ENCODE measurements at places on chromosomes 7 and 10.

DNA sequence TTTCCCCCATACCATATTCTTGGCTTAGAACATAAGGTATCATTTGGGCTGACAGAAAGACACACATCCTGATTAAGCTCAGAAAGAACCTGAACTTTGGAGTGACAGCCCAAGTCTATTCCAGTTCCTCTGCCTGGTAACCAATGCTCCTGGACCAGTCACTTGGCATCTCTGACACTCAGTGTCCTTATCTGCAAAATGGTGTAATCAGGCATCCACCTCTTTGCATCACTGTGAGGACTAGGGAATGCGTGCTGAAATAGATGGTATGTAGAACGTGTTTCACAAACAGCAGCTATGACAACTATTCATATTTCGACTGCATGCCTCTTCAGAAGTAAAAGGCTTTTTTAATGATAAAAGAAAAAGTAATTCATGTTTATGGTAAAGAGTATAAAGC is 26.2 kb upstream of the PIK3AP1 start:
- DNase-seq = no peak

DNA sequence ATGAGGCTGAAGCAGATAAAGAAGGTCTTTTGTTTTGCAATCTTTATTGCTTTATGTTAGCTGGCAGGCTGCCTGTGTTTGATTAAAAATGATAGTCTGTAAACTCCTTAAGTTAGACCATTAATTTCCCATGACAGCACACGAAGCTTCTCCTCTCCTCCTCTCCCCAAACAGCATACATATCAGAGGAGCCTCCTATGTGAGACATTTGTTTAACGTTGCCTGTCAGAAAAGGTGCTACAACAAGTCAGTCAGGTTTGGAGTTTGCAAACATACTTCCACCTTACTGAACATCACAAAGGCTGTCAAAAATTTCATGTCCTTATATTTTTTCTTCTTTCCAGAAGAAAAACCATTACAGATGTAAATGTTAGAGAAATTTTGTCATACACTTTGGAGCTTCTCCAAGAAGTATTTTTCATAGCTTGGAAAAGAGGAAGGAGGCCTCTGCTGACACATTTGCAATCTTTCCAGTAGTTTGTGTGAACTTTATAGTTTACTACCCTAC is 393.1 kb downstream of the EXOC4 start:
- no peak for DNase-seq

GRCh38 chr10:58641095-58641531 is 128.4 kb downstream of the BICC1 start:
- DNase-seq = no peak

GRCh38 chr10:47418321-47418720 is 34.2 kb upstream of the ZNF488 start:
- DNase-seq = no peak

- DNase-seq = no peak
Observed at GRCh38 chr7:140451716-140452115, 27.6 kb downstream of the MKRN1 start.

GRCh38 chr10:125163803-125164202 is 3.4 kb upstream of the CTBP2 start:
- DNase-seq = no peak

DNA sequence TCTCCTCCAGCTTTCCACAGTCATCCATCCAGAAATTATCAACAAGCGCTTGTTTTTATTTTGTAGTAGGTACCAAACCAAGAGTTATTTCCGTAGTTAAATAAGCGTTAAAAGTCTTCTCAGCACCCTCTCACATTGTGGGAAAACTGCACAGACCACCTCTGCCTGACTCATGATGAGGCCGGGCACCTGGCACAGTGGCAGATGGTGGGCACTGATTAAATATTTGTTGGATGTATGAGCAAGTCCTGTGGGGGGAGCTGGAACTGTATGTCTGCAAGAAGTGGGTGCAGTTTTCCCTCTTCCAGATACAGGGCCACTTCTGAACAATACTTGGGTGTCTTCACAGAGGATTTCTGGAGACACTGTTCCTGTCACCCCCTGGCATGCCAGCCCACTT is 5.3 kb upstream of the REPIN1 start:
- DNase-seq = no peak

GRCh38 chr10:131678171-131678570 is 222.6 kb upstream of the PPP2R2D start:
- DNase-seq = no peak

- DNase-seq = no peak
Observed at GRCh38 chr7:150914966-150915365, 62.6 kb downstream of the AOC1 start.

GRCh38 chr7:16934722-16935340 is 53.0 kb upstream of the AGR3 start:
- DNase-seq = no peak

- DNase-seq = no peak
Observed at GRCh38 chr7:98429799-98430198, 28.9 kb upstream of the BAIAP2L1 start.

DNA sequence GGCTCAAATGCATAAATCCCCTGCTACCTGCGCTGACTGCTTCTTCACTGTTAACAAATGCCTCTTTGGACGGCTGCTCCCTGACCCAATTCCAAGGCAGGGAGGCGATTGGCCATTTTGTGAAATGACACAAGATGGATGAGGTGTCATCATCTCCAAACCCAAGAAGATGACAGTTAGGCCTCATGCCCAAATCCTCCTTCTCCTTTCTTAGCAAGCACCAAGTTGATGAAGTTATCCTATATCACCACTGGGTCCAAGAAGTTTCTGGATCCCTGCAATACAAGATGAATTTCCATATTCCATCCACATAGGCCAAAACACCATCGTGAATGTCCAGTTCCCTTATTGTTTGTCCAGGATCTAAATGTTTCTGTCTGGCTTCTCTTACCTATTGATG is 98.5 kb upstream of the RAB11FIP2 start:
- no peak for DNase-seq

- DNase-seq = no peak
Observed at GRCh38 chr10:21146436-21146789, 249.3 kb upstream of the NEBL start.

GRCh38 chr10:11357439-11357838 is 254.0 kb downstream of the USP6NL start:
- no peak for DNase-seq

DNA sequence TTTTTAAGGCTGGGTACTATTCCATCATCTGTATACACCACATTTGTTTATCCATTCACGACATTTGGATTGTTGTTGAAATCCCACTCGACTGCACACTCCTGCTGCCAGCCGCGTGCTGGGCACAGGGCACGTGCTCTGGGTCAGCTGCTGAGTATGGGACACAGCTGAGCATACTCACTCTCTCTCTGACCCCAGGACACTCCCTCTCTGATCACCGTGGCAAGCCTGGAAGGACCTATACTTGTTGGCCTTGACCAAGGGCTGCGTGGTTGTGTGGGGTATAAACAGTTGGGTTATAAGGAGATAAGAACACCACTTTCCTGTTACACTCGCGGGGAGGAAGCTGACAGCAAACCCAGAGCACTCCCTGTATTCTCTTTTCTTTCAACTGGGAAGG is 153.0 kb upstream of the RHEB start:
- DNase-seq = no peak

DNA sequence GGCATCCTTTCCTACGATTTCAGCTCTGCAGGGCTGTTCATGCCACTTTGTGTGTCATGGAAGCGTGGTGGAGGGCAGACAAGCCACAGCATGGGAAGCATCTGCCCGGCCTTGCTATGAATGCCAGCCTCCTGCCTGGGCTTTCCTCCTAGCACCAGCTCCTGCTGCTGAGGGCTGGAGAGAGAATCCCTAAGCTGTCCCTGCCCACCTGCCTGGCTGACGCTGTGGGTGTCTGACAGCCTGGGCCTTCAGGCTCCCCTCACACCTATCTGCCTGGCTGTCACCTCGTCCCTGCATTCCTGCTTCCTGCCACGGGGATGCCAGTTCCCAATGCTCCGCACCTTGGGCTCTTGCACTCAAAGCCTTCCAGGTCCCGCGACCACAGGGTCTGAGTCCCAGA is 606.5 kb upstream of the MGMT start:
- no peak for DNase-seq

GRCh38 chr7:101273206-101273605 is 28.3 kb upstream of the FIS1 start:
- DNase-seq = no peak

DNA sequence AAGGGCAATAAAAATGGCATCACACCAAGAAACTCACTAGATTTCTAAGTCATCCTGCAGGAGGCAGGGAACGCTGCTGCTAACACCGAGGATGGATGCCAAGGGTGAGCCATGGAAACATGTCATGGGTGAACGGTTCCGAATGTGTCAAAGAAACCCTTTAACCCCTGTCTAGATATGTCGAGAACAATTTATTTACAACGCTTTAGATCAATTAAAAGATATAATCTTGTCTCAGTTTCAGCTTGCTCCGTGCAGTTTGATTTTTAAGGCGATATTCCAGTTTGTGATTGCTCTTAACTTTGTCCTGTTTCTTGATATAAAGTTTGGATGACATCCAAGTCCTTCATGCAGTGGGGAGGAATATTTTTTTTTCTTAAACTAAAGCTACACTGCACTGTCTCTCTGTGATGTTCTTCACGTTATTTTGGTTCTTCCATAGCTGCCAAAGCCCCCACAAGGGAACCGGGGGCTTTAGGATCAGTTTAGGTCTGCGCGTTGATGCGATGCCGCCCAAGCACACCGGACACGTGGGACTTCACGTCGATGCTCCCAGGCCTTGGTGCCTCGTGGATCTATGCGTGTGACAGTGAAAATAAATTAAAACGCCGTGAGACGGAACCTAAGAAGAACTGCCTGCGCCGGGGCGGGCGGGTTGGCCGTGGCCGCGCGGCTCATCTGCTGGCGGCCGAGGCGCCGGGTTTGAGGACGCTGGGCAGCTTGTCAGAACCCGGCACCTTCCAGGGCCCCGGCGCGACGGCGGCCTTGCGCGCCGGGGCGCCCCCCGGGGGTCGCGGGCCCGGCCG is 220.3 kb downstream of the PHTF2 start:
- no peak for DNase-seq

DNA sequence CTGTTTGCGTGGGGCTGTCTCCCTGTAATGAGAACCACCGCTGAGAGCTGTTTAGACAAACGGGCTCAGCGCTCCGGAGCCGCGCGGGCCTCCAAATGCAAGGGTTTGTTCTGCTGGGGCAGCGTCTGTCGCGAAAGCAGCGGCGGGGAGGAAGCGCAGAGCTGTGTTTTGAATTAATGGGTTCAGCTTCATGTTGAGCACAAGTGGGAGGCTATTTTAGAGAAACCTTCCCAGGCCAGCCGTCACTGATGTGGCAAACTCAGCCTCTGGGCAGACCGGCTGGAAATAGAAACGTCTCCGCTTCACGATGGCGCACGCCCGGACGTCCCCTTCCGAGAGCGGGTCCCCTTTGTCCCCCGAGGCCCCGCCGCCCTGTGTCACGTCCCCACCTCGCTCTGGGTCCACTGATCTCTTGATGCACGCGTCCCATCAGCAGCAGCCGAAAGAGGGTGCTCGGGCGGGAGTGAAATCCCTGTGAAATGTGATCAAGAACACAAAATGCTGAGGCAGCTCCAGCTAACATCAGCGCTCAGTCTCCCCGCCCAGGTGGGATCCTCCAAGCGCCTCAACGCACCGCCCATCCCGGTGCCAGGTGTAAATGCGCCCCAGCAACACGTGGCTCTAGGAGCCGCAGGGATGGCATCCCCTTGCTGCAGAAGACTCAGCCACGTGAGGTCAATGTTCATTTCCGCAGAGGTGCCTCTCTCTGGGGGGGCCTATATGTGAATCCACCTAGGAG is 44.9 kb downstream of the BAMBI start:
- no peak for DNase-seq

GRCh38 chr7:13279854-13280435 is 592.5 kb downstream of the ARL4A start:
- DNase-seq = no peak

- DNase-seq = no peak
Observed at GRCh38 chr10:23981520-23982309, 227.2 kb upstream of the KIAA1217 start.

DNA sequence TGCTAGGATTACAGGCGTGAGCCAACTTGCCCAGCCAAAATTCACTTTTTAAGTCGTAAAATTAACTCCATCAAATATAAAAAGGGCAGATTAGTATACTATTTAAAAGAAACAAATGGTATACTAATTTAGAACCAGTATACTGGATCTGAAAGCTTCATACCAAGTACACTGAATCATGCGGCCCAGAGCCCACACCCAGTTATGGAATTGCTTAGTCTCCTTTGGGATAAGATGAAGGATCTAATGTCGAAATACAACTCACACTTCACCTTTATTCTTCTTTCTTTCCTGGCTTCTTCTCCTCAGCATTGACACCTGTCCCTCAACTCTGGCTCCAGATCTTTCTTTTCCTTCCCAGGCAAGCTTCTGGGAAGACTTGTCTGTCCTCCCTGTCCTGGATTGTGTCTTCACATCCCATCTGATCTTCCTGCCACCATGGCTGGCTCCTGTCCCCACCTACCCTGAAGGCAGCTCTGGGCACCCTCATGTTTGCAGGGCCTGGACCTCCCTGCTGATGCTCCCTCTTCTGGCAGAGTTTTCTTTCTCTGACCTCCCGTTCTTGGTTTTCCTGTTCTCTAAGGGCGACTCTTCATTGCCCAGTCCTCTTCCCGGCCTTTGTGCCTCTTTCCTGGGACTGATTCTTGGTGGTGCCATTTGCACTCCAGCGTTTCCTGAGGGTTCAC is 57.8 kb upstream of the CTBP2 start:
- DNase-seq = no peak

DNA sequence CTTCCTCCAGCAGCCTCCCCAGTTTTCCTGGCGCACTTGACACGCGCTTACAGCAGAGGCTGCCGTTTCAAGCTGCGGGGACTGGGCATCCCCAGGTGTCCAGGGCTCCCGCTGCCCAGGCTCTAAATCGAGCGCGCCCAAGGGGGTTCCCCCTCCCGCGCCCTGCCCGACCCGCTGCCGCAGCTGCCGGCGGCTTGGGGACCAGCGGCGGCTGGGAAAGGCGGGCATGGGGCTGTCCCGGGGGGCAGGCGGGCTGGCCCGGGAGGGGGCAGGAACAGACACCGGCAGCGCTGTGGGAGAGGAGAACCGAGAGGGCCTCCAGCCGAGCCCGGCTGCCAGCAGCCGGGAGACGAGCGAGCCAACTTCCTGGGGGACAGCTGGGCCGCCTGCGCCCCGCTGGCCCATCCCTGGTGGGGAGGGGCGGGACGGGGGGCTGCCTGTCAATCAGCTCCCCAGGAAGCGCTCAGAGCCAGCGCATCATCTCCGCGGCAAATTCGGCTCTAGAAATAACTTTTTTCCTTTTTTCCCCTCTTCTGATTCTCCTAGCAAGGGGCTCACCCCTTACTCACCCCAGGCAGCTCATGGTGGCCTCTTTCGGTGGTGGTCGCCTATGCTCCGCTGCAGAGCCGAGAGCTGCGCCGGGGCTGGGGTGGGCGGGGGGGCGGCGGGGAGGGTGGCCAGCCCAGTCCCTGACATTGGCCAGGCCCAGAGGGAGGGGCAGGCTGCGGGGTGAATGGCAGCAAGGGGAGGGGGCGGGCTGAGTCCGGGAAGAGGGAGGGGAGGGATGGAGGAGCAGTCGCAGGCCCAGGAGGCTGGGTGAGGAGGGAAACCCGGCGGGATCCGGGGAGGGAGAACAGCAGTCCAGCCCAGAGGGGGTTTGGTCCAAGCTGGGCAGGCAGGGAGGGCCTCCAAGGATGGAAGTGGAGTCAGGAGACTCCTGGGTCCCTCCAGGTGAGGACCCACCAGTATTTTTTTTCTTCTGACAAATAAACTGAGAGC is 14.7 kb downstream of the GRID2IP start:
- DNase-seq = no peak

All from activated T-cell treated with anti-CD3 and anti-CD28 coated beads for 48 hours (primary cell).